Tibial nerve (tissue), 4 donors: ENCODE measurements at places on chromosomes 6 and 20. TPM values are rescaled to one million over a fixed set of nuclear protein-coding genes. Genes with fewer than 3 reads are reported as not detected.

DNA sequence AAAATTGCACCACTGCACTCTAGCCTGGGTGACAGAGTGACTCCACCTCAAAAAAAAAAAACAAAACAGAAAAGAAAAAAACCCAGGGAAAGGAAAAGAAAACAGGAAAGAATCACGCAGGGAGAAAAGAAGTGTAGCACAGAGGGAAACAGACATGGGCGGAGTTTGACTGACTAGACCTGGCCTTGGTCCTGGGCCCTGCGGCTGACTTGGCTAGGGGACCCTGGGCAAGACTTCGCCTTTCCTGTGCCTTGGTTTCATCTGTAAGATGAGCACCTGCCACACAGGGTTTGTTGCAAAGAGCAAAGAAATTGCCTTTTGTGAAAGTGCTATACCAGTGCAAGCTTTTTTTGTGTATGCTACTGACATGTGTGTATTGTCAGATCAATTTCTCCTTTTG is 71.3 kb upstream of the KCNG1 start:
- no peak for DNase-seq

DNA sequence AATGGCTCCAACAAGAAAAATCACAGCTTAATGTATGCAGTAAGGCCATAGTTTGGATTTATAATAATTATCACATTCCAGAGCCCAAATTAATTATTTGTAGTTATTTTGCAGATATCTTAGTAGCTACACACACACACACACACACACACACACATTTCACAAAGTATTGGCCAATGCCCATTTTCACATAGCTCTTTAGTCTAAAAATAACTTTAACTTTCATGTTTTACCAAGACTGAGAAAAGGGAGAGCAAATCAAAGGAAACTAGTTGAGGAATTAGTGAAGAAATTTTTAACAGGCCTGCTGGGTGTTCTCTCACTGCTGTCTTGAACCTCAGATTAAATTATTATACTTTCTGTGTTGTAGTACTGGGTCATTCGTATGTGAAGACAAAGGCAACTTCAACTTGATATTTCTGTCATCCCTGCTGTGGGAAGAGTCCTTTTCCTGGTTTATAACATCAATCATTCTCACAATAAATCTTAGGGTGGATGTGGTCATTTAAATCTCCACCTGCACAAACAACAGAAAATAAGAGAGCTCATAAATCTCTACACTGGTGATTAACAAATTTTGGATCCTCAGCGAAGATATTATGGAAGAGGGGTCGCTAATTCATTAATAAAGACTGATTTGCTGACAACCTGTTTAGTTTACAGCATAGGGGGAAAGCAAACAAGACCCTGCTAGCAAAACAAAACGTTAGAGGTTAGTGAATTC is 1.6 kb upstream of the TCF21 start:
- DNase-seq = no peak

DNA sequence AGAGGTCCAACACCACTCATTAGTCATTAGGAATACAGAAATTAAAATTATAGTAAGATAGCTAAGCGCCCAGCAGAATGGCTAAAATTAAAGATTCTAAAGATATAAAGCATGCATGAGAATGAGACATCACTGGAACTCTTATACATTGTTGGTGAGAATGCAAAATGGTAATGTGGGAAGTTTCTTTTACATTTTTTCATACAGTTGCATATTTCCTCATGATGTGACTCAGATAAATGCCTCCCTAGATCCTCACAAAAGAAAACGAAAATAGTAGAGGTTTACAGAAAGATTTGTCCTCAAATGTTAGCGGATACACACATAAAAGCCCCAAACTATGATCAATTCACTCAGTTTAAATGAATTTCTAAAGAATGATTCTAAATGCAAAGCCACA is 633.7 kb upstream of the GJE1 start:
- DNase-seq = no peak

GRCh38 chr6:144123836-144124235 is 26.5 kb upstream of the STX11 start:
- no peak for DNase-seq

- no peak for DNase-seq
Measured at GRCh38 chr20:8509809-8510208, 377.7 kb downstream of the PLCB1 start.

DNA sequence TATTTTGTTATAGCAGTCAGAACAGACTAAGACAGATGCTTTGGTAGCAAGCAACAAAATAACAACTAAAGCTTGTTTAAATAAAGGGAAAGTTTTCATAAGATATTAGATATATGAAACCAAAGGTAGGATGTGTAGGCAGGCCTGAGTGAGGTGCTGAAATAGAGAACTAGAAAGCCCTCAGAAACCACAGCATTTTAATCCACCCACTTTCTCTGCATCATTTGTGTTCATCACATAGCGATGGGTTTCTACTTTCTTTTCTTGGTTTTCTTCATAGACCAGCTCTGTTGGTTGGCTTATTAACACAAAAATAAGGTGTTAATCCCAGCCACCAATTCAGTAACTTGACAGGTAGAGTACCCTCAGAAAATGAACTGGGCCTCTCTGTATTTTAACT is 58.6 kb downstream of the RPS12 start:
- DNase-seq = no peak

DNA sequence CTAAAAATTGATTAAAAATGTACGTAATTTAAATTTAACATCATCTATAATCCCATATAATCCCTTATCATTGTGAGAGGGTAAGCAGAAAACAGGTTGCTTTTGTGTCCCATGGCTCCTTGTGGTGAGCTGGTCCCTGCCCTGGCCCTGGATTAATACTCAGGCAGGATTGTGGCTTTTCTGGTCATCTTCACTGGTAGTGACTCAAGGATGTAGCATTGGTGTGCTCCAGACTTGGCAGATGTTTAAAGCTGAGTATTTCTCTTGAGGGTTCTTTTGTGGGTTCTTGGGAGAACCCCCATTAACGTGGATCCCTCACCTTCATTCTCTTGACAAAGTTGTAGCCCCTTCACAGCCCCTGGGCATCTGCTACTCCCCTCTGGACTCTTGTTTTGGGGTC is 39.3 kb downstream of the SNRNP48 start:
- no peak for DNase-seq

DNA sequence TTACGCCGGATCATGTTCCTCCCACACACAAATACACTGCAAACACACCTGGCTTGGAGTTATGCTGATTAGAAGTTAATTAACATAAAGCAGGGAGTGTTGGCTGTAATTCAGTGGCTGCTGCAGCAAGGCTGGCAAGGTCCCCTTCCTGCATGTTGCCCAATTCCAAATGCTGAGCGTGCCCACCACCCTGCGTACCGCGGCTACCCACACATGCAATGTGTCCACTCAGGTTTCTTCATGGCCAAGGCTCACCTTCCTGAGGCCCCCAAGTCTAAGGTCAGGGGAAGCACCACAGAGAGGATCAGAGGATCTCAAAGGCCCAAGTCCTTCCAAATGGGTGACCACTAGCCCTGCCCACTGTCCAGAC is 11.6 kb upstream of the PRND start:
- no peak for DNase-seq

- DNase-seq = no peak
Measured at GRCh38 chr6:16742116-16742515, 19.1 kb downstream of the ATXN1 start.

DNA sequence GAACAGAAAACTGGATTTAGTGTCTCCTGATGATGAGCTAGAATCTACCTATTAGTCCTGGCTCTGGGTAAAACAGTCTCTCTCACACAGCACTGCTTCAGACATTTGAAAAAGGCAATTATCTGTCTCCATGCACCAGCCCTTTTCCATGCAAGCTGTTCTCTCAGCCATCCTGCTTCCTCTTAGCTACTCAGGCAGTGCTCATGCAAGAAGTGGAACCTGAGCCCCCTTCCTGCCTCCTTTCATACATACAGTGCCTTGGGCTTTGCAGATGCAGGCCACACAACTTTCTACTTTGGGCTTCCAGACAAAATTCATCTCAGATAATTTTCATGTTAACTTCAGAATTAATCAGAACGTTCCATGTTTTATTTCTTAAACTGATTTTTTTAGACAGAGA is 151.3 kb downstream of the RALGAPA2 start:
- no peak for DNase-seq

GRCh38 chr20:17838921-17839320 is 129.7 kb downstream of the SNX5 start:
- no peak for DNase-seq

DNA sequence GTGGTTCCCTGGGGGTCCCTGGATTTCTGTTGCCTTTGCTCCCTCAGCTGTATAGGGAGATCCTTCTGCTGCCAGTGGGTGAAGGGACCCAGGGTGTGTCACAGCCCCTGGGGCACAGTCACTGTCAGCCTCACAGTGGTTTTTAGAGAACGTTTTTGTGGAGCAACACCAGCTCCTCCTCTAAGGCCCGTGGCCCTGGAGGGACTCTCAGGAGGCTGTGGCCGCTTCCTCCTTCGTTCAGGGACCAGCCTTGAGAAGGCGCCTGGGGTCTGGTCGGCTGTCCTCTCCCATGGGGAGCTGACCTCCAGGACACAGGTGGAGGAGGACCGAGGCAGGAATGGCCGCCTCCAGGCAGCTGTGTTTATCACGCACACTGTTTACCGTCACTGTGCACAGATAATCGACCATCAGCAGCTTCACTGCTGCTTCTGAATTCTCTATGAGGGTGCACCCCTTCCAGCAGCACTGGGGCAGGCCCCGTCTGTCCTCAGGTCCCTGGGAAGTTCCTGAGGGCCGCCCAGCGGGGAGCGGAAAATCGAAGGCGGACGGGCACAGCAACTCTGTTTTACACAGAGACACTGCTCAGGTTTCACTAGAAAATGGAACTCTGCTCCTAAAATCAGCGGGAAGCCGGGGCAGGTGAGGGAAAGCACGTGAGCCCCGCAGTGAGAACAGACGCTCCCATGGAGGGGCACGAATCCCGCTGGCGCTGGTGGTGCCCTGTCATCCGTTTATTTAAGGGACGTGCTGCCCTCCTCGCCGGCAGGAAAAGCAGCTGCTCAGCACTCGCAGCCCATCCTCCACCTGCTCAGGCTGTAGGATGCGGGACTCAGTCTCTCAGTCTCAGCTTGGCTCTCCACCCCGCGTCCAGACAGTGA is 10.4 kb upstream of the FRMD1 start:
- no peak for DNase-seq

DNA sequence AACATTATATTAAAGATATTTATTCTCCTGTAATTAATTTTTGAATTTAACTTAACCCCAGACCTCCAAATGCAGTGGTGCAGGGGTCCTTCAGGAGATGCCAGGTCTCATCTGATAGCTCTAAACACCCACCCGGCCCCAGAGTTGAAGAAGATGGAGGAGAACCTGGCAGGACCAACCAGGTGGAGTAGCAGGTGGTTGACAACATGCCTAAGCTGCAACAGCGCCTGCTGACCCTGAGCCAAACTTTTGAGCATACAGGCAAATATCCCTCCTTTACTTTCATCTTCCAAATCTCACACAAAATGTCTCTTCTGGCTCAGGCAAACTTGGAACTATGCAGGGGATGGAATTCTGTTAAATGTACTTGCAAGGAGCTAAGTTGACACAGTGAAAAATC is 145.3 kb upstream of the TCF21 start:
- no peak for DNase-seq

DNA sequence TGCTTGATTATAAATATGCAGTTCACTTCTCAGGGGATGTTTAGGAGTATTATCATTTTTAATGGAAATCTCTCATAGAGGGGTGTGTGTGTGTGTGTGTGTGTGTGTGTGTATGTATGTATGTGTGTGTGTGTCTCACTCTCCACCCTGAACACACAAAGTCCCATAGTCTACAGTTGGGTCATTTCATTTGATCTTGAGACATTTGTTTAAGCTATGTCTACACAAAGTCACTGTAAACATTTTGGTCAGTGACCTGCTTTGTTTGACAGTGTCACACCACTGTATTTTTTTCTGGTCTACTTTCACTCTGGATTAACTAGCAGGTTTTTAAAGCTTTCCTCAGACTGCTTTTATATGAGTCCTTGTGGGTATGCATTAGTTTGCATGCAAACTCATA is 215.2 kb downstream of the GRIK2 start:
- DNase-seq = no peak

DNA sequence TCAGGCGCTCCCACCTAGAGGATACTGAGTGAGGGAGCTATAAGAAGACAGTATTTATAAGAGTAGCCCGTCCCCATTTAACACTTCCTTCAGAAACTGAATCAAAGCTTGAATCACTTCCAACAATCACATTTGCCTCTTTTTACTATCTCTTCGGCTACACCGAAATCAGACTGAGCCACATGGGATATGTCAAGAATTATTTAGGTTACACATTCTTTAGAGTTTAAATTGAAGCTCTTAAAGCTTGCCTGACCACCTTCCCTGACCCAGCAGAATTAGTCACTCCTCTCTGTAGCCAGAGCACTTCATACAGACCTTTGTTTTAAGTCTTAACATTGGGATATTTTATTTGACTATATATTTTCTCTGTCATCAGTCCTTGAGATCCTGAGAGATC is 163.7 kb downstream of the MAFB start:
- DNase-seq = no peak

DNA sequence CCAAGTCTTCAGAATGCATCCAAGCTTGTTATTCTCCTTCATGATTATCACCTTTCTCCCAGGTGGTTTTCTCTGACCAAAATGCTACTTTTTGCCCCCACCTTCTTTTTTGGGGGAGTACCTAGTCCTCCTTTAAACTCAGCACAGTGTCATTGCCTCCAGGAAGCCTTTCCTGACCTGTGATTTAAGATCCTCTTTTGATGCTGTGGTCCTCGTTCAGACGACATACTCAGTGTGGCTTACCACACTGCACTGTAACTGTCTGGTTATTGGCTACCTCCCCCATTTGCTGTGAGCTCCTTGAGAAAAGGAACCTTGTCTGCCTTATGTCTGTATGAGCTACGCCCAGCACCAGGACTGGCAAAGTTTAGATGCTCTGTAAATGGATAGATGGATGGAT is 14.6 kb downstream of the SAYSD1 start:
- no peak for DNase-seq

DNA sequence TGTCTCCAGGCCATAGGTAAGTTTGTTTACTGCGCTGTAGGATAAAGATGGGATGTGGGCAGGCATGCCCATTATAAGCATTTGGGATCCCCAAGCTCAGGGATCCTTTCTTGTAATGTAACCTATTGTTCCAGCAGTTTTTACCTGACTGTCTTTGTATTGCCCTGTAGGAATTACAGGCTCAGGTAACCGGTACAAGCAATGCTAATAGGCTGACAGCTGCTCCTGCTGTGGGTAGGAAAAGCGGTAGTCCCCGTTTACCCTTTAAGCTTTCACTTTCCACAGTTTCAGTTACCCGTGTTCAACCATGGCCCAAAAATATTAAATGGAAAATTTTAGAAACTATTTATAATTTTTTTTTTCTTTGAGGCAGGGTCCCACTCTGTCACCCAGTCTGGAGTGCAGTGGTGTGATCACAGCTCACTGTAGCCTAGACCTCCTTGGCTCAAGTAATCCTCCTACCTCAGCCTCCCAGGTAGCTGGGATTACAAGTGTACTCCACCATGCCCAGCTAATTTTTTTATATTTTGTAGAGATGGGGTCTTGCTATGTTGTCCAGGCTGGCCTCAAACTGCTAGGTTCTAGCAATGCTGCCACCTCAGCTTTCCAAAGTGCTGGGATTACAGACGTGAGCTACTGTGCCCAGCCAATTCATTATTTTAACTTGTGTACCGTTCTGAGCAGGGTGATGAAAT is 108.6 kb downstream of the CDYL start:
- DNase-seq = no peak

GRCh38 chr20:45304464-45304999 is 2.1 kb upstream of the RBPJL start:
- no peak for DNase-seq

OTOR gene
- not detected for total RNA-seq

DEF6 gene
- total RNA-seq = 7.6 TPM

ZBTB12 gene
- total RNA-seq = 2.7 TPM

DEFB124 gene
- total RNA-seq = not detected

PLCB4 gene
- 43.3 TPM for total RNA-seq

POM121L2 gene
- total RNA-seq = not detected

ANGPT4 gene
- total RNA-seq = 0.63 TPM
